ENCODE measurements at places on chromosomes 7 and 10.

DNA sequence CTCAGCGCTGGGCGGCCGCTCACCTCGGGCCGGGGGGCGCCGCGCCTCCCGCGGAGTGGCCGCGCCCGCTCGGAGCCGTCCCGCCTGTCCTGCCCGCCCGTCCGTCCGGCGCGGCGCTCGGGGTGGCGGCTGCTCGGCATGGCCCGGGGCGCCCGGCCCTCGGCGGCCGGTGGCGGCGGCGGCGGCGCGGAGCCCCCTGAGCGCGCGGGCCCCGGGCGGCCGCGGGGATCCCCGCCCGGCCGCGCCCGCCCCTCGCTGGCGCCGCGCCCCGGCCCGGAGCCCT, 338 bp downstream of the SDK1 start:
- no peak for DNase-seq

DNA sequence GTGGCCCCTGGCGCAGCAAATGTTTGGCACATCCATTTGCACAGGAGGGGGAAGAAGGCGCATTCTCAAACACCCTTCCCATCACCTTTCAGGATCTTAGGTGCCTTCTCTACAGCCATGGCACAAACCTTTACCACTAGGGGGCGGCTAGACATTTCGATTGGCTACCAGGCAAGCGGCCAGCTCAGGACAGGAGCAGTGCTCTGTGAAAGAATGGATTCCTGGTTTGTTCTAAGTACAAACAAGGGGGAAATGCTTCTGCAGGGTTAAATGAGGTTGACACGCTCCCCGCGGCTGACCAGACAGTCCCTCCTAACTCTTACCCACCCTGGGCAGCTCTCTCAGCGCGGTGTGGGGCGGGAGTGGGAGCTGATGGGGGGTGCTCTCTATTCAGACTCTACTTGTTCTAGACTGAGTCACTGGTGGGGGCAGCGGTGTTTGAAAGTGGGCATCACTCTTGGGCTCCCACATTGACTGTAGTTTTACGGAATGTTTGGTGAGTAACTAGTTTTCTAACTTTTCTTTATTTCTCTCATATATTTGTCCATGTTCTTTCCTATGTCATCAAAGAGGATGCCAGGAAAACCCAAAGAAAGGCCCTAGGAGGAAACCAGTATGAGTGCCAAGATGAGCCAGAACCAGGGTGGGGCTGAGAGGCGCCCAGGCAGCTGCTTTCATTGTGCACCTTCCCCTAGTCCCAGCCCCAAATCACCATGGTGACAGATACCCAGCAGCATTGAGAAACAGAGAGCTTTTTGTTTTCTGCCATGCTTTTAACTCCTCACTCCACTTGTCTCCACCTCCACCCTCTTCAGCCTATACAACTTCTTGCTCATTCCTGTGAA, 61.4 kb upstream of the GPR158 start:
- no peak for DNase-seq

- DNase-seq, result no peak
Measured at GRCh38 chr7:137935884-137936508, 65.9 kb downstream of the CREB3L2 start.

- DNase-seq, result no peak
Measured at GRCh38 chr7:31720366-31720765, 33.4 kb downstream of the PPP1R17 start.

- no peak for DNase-seq
Measured at GRCh38 chr10:34607894-34608293, 207.2 kb downstream of the PARD3 start.

DNA sequence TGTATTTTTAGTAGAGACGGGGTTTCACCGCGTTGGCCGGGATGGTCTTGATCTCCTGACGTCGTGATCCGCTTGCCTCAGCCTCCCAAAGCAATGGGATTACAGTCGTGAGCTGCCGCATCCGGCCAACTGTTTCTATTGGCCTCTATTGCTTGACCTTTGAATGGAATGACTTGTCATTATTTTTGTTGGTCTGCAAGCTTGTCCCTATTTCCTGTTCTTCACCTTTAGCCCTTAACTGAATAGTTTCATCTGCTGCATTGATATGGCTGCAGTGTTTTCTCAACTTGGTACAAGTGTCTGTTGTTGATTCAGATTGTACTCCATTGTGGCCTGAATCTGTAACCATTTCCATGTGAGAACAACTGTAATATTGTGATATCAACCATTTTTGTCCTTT, 105.5 kb downstream of the POLL start:
- DNase-seq, result no peak

DNA sequence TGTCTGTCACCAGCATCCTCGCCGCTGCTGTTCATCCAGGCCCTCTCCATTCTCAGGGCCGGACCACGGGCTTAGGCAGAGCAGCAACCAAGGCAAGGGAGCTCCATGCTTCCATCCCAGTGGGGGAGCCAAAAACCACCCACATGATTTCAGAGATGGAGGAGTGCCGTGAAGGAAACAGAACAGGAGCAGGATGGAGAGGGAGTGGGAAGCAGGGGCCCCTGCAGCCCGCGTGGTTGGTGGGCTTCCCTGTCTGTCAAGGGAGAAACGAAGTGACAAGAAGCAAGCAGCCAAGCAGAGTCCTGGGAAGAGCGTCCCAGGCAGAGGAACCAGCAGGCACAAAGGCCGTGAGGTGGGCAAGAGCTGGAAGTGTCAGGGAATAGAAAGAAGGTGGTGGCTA, 95.7 kb downstream of the SLIT1 start:
- DNase-seq, result no peak

DNA sequence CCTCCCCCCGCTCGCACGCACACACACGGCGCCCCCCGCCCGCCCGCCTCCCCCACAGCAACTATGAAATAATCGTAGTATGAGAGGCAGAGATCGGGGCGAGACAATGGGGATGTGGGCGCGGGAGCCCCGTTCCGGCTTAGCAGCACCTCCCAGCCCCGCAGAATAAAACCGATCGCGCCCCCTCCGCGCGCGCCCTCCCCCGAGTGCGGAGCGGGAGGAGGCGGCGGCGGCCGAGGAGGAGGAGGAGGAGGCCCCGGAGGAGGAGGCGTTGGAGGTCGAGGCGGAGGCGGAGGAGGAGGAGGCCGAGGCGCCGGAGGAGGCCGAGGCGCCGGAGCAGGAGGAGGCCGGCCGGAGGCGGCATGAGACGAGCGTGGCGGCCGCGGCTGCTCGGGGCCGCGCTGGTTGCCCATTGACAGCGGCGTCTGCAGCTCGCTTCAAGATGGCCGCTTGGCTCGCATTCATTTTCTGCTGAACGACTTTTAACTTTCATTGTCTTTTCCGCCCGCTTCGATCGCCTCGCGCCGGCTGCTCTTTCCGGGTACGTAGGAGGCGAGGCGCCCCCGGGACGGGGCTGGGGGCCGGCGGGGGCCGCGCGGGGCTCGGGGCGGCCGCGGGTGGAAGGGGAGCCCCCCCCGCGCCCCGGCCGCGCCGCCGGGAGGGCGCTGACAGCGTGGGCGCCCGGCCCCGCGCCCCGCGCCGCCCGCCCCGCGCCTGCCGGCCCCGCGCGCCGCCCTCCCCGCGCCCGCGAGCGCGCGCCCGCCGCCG, 441 bp downstream of the BMI1 start:
- peak; percentile 44 for DNase-seq

GRCh38 chr7:91852263-91852741, 28.2 kb downstream of the MTERF1 start:
- no peak for DNase-seq

DNA sequence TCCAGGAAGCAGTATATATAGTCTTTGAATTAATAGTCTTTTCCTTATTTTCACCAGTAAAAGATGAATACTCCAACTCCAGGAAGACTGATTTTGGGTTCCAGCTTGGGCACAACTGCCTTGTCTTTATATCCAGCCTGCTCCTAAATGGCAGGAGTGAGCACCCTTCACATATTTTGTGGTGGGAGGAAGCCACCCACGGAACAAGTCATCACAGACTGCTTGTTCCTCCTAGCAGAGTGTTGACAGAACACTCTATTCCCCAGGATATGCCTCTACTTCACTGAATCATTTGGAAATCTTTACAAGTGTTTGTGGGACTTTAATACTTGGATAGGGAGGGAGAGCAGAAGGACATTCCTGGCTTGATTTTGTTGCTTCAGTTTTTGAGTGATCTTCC, 31.7 kb downstream of the ITPRID1 start:
- no peak for DNase-seq

- no peak for DNase-seq
Measured at GRCh38 chr10:42888504-42889095, 106.0 kb downstream of the BMS1 start.

DNA sequence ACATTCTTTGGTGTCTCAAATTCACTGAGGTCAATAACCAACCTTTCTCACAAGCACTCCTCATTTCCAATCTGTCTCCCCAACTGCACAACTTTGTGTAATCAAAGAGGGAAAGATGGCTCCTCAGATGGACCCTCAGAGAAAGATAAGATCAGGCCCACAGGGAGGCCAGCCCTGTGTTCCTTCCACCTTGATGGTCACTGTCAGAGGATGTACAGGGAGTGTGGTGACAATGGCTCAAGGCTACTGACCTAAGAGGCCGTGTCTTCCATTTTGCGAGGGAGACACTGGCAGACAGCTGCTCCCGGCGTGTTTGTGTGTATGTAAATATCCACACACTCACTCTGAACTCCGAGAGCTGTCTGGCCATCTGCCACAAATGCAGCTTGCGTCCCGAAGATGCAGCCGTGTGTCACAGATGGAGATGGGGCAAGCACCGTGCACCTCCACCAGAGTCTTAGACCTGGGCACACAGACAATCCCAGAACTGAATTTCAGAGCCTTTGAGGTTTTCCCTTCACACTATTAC, 712.1 kb upstream of the NRP1 start:
- no peak for DNase-seq

- DNase-seq, result no peak
Measured at GRCh38 chr7:22375359-22376048, 18.6 kb upstream of the RAPGEF5 start.

DNA sequence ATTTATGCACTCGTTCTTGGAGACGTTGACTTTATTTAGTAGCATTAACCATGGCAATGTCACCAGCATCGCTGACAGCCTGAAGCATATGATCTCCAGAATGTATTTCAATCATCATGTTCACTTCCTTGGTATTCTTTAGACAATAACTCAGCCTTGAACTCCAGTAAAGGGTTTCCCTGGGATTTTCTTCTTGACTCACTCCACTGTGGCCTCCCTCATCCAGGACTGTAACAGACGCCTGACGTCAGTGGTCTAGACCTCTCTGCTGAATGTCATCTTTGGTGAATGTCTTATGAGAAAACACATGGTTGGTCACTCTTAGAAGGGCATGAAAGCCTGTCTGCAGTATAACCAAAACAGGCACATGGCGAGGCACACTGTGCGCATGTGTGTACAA, 64.4 kb downstream of the EGFR start:
- DNase-seq, result no peak

DNA sequence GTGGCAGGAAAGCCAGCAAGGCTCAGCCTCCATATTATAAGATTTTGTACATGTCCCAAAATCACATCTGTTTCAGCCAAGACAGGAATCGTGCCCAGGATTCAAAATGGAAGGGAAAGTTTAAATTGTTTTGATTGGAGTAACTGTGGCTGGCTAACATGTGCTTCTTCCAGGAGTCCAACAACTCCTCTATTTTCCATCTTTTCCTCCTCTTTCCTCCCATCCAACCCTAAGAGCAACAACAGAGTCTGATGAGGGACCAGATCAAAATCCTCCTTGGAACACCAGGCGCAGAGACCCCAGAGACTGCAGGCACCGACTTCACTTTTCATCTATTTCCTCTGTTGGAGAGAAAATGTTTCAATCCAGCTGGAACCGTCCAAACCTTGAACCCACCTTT, 36.0 kb upstream of the SVIL start:
- no peak for DNase-seq

GRCh38 chr10:89789188-89789877, 87.9 kb downstream of the KIF20B start:
- no peak for DNase-seq
